ENCODE measurements at places on chromosomes 4 and X.

DNA sequence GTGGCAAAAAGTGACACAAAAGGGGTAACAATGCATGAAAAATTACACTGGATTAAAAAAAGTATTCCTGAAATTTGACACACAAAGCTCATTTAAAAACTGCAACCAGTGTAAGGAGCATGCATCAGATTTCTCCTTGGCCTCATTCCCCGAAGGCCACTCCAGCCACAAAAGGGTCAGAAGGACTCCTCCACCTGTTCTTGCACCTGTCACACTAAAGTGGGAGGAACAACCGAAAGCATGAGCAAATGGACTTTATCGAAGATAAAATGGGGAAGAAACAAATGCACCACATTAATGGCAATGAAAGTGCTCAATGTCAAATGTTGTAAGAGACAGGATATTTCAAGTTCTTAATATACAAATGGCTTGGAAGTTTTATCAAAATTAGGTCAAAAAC, 88.2 kb downstream of the ADGRA3 start:
- no peak for DNase-seq

- no peak for DNase-seq
These were observed 104.4 kb upstream of the MAMLD1 start for GRCh38 chrX:150258463-150259430.

DNA sequence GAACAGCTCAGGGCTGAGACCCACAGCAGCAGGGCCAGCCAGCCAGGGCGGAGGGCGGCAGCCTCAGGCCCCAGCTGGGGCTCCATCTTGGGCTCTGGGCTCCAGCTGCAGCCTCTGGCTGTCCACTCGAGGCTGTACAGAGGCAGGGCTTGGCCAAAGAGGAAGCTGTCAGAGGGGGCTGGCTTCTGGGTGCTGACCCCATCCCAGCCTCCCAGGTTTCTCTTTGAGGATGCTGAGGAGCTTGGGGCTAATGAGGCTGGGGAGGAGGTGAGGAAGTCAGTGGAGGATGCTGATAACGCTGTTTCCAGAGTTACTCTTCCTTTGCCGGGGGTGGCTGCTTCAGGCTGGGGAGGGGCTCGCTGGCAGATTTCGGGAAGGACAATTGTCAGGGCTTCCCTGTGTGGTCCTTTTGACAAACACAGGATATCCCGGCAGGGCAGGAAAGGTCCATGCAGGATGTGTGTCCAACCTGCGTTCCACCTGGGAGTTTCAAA, at the start of gene DIPK2B:
Gene DIPK2B, minus strand, starts transcription at position 136 of the 494 bp plus-strand sequence. Its CDS starts 50 bp downstream, at position 86.
- no peak for DNase-seq

GRCh38 chr4:1026115-1026514, 14.7 kb downstream of the FGFRL1 start:
- DNase-seq, result no peak
